Mammary epithelial cell (primary cell): ENCODE measurements at places on chromosomes 6 and 20. TPM values are rescaled to one million over a fixed set of nuclear protein-coding genes. Genes with fewer than 3 reads are reported as not detected.

DNA sequence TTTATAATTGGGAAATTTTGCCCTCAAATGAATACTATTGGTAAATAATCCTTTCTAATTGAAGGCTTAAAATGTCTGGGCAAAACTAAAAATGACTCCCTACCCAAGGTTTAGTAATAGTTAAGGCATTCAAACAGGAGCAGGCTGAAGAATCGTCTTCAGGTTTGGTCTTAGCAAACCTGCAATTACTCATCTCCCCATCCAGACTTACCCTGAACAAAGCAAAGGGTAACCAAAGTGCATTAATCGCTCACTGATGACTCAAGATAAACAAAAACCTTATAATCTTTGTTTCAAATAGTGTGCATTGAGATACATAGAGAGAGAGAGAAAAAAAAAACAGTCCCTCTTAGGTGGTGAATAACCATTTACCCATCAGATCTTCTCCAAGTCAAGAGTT lies 225.5 kb downstream of the BMP2 start:
- peak; percentile 98 for DNase-seq

DNA sequence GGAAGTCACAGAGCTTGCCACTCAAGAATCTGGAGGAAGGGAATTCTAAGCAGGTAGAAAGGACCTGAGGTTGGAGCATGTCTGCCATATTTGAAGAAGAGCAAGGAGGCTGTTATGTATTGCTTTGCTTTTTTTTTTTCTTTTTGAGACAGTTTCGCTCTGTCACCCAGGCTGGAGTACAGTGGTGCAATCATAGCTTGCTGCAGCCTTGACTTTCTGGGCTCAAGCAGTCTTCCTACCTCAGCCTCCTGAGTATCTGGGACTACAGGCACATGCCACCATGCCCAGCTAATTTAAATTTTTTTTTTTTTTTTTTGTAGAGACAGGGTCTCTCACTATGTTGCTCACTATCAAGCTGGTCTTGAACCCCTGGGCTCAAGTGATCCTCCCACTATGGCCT lies 40.8 kb downstream of the ORC3 start:
- DNase-seq, result no peak

- no peak for DNase-seq
Observed at GRCh38 chr6:624979-625378, 31.9 kb downstream of the HUS1B start.

DNA sequence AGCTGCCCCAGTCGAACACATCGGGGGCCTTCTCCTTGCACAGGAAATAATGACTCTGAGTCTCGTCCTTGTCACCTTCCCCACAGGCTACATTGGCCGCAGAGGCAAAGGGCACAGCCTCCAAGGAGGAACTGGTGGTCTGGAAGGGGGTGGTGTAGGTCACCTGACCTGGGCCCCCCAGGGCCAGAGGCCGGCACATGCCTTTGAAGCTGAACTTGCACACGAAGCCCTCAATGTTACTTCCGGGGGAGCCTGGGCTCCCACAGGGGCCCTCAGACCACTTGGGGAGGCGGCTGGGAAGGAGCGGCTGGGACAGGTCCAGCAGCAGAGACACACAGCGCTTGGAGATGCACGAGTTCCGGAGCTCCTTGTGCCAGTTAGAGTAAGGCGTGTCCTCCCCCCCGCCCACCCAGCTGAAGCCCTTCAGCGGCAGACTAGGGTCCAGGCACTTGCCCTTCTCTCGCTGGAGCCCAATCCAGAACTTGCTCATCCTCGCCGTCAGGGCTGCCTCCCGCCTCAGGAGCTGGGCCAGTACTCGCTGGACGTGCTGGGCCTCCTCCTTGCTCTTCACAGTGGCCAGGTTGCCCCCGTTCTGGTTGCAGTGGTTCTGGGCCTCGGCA lies 578 bp downstream of the CD93 start:
- DNase-seq, result no peak

The NEDD9 gene
- 69.7 TPM for total RNA-seq

DNA sequence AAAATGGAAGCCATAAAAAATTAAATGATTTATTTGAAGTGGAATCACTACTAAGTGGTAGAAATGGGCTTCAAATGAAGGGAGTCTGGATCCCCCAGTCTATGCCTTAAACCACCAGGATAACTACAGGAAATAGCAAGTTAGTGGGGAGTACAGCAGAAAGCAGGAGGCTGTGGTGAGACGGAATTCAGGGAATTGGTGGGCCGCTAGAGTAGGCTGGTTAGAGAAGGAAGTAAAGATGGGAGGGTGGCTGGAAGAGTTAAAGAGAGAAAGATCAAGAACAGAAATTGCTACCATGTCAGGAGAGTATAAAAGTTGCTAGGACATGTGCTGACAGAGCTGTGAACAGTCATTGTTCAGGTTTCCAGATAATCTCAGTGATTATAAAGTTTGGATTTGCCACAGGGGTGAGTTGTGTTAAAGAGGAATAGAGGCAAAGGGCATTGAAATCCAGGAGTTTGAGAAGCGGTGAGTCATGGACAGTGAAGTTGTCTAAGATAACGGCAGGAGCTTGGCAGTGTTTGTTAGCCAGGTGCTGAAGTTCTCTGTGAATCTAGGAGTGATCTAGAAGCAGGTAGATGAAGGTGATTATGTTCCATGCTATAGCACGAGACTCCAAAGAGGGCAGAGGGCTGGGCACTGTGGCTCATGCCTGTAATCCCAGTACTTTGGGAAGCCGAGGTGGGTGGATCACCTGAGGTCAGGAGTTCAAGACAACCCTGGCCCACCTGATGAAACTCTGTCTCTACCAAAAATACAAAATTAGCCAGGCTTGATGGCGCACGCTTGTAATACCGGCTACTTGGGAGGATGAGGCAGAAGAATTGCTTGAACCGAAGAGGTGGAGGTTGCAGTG lies 13.7 kb upstream of the HINT3 start:
- peak; percentile 88 for DNase-seq

- peak; percentile 51 for DNase-seq
Observed at GRCh38 chr6:25991785-25992412, 29.3 kb downstream of the TRIM38 start.

The CCR6 gene
- total RNA-seq, result not detected in 2 replicates
